Eye (tissue), 1 donor: ENCODE measurements at places on chromosomes 2 and 18.

GRCh38 chr2:12715258-12716031 is 1.3 kb upstream of the TRIB2 start:
- DNase-seq = no peak

GRCh38 chr2:8421658-8422449 is 260.0 kb upstream of the ID2 start:
- no peak for DNase-seq

DNA sequence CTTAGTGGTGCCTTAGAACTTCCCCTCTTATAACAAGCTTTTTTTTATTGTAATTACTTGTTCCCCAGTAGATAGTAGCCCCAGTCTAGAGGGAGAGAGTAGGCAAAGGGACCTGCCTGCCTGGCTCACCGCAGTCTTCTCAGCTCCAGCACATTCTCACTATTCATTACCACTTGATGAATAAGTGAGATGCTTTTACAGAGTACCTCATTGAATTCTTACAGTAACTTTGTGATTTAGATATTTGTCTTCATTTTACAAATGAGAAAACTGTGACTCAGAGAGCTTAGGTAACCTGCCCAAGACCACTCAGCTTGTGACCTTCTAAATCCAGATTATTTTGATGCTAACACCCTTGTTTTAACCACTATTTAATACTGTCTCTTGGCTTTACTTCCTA is 77.8 kb downstream of the CHRNA1 start:
- no peak for DNase-seq

DNA sequence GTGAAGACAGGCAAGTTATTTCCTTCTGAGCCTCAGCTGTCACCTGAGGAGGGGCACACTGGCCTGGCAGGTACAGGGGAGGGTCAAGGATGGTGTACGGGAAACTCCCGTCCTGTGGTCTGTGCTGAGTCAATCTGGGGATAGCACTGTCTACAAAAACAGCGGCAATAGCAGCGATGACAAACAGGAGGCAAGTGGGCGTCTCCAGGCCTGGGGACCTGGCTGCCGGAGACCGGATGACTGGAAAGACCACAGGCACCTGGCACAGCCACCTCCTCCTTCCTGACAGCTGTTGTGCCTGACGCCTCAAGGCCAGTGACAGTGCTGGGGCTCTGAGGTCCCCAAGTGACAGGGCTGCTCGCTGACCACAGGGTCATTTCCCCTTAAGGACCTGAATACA is 202.1 kb upstream of the HS6ST1 start:
- no peak for DNase-seq

DNA sequence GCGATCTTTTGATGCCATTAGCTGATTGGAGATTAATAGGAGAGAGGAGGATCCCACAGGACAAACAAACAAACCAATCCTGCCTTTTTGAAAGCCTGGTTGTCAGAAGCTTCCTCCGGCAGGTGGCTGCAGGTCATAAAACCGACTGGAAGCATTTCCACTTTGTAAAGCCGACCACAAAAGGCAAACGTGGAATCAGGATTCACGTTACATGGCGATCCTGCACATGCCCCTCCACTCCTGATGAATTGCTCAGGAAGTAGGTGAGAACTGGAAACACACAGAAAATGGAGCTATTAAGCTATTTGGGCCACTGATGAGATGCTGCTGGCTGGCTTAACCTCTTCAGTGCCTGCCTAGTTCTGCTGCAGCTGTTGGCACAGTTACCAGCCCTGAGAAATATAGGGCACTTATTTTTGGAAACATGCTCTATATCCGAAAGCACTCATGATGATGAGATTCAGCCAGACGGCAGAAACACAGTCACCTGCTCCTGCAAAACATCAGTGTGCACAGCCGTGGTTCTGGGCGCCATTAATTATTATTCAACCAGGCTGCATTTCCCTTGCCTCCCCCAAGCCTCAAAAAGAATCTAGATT is 110.3 kb upstream of the ST6GAL2 start:
- DNase-seq = peak; percentile 26

- no peak for DNase-seq
These were observed 324.9 kb downstream of the PAX3 start for GRCh38 chr2:221973902-221974301.

GRCh38 chr2:98281607-98282006 is 64.6 kb upstream of the CNGA3 start:
- DNase-seq = peak; percentile 27

GRCh38 chr18:31065036-31065773 is 22.7 kb upstream of the DSC3 start:
- no peak for DNase-seq

- DNase-seq = no peak
These were observed 249.4 kb downstream of the EXOC6B start for GRCh38 chr2:72576459-72576858.
